Activated T-helper 1 cell treated with anti-CD3 and anti-CD28 coated beads, Interleukin-2, amount 50 U/mL, for 16 hours (primary cell): ENCODE measurements at places on chromosomes 3 and 15.

DNA sequence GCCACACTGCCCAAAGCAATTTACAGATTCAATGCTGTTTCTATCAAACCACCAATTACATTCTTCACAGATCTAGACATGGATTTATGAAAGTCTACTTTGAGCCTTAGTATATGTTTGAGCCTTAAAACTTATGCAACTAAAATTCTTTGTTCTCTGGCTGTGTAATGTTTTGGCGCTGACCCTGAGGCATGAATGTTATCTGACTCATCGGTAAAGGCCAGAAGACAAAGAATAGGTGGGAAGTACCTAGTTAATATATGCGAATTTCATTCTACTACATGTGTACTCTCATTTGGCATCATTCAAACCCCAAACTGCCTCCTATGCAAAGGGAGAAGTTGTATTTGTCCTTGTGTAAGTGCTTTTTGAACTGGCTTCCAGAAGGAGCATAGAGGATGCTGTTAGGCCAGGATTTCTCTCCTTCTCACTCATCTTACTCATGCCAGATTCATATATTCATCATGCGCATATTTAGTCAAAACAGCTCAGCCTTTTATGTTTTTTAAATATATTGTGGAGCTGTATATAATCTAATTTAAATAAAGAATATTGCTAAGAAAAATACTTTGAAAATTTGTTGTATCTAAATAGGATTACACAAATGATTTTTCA lies 204.2 kb downstream of the NFKBIZ start:
- DNase-seq, result no peak

- DNase-seq, result no peak
Measured at GRCh38 chr3:132749786-132750185, 27.6 kb upstream of the NPHP3 start.

GRCh38 chr3:167095976-167096375 lies 284.1 kb downstream of the ZBBX start:
- no peak for DNase-seq

GRCh38 chr15:26621816-26622215 lies 151.1 kb downstream of the GABRB3 start:
- no peak for DNase-seq

DNA sequence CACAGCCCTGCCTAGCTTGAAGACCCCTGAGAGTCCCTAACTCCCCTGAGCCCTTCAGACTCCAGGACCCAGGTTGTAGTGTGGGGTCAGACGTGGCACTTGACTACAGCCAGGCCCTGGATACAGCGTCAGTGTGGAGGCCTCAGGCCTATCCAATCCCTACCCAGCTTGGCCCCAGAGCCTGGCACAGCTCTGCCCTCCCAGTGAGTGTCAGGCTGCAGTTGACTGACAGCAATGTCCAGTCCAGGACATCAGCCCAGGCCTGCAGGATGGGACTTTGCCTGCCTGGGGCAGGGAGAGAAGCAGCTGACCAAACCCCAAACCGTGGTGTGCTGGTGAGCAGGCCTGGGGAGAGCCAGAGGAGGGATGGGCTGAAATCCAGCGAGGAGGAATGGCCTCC lies 27.3 kb downstream of the KLF13 start:
- DNase-seq, result no peak
